ENCODE measurements at places on chromosomes 2 and 18.

DNA sequence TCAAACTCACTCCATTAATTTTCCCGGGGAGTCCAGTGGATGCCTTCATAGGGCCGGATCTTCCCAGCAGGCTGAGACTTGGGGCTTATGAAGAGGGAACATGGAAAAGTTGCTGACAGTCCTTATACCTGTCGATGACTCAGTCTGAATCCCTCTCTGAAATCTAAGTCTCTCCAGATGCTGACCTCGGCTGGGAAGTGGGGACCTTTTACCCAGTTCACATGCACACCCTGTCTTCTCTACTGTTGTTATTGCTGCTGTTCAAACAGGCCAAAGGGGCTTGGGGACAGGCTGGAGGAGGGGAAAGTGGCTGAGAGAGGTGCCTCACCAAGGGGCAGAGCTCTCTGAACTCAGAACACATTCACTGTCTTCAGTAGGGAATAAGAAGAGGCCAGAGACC, 4.1 kb upstream of the TNP1 start:
- H3K27ac ChIP-seq = no peak overlapping the region
- H3K27me3 ChIP-seq = peaks cover 21% of the 10 kb centered on the region
- peaks cover 2% of the 10 kb centered on the region for H3K4me1 ChIP-seq
- H3K36me3 ChIP-seq = no peaks in the 10 kb centered on the region

- peak overlapping the region; percentile 99 for H3K4me3 ChIP-seq
- peaks cover 53% of the 10 kb centered on the region for H3K4me1 ChIP-seq
- DNase-seq = no peak
- peak overlapping the region; percentile 100 for H3K27ac ChIP-seq
- peaks cover 30% of the 10 kb centered on the region for H3K36me3 ChIP-seq
- H3K27me3 ChIP-seq = no peaks in the 10 kb centered on the region
Measured at GRCh38 chr2:157444641-157445040, 752 bp upstream of the CYTIP start.

GRCh38 chr2:96423291-96423690, 81.9 kb downstream of the NEURL3 start:
- no peak overlapping the region for H3K27ac ChIP-seq
- DNase-seq = no peak
- H3K36me3 ChIP-seq = no peaks in the 10 kb centered on the region
- H3K4me1 ChIP-seq = no peaks in the 10 kb centered on the region
- no peak overlapping the region for H3K4me3 ChIP-seq
- H3K27me3 ChIP-seq = peaks cover 28% of the 10 kb centered on the region

- DNase-seq = no peak
- H3K4me3 ChIP-seq = no peak overlapping the region
- no peaks in the 10 kb centered on the region for H3K4me1 ChIP-seq
- no peaks in the 10 kb centered on the region for H3K36me3 ChIP-seq
- peaks cover 61% of the 10 kb centered on the region for H3K27me3 ChIP-seq
- no peak overlapping the region for H3K27ac ChIP-seq
Measured at GRCh38 chr2:45190481-45190942, 181.3 kb upstream of the SIX2 start.

DNA sequence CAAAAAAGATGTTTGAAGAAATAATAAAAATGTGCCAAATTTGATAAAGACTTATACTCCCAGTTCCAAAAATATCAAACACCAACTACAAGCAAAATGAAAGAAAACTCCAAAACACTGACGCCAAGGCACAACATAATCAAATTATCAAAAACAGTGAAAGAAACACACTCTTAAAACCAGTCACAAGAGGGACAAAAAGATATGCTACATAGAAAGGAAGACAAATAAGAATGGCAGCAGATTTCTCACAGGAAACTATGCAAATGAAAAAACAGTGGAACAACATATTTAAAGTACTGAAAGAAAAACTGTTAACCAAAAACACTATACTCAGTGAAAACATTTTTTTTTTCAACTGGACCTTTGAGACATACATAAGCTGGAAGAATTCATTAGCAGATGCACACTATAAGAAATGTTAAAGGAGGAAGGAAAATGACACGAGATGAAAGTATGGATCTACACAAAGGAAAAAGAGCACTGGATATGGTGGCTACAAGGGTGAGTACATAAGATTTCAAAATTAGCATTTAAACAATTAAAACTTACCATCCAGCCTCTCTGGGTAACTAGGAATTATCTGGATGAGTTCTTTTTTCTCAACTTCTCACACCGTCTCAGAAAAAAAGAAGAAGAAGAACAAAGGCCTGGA, 94.0 kb upstream of the ACVR1C start:
- H3K27ac ChIP-seq = no peak overlapping the region
- no peaks in the 10 kb centered on the region for H3K4me1 ChIP-seq
- H3K4me3 ChIP-seq = no peak overlapping the region
- no peaks in the 10 kb centered on the region for H3K27me3 ChIP-seq

Data from T-helper 17 cell (primary cell).